GM12864 (cell line): ENCODE measurements at places on chromosomes 5 and 9.
A peak's percentile ranks its signal among the peaks of the same experiment; 100 is the strongest.

- DNase-seq, result no peak
These were observed 15.6 kb downstream of the FAM219A start for GRCh38 chr9:34442770-34443169.

GRCh38 chr5:175457466-175457865 is 13.5 kb upstream of the DRD1 start:
- peak; percentile 24 for DNase-seq

DNA sequence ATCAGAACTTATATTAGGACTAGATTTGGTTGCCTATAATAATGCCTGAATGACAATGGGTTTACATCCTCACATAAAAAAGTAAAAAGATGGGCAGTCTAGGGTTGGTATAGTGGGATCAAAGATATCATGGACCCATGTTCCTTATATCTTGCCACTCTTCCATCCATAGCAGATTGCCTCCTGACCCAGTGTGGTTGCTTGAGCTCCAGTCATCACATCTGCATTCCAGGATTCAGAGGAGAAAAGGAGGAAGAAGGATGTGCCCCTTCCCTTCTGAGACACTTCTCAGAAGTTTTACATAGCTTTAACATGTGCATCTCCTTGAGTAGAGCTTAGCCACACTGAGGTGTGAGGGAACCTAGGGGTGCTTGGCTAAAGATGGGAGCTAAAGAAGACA is 22.9 kb downstream of the RALGPS1 start:
- no peak for DNase-seq

DNA sequence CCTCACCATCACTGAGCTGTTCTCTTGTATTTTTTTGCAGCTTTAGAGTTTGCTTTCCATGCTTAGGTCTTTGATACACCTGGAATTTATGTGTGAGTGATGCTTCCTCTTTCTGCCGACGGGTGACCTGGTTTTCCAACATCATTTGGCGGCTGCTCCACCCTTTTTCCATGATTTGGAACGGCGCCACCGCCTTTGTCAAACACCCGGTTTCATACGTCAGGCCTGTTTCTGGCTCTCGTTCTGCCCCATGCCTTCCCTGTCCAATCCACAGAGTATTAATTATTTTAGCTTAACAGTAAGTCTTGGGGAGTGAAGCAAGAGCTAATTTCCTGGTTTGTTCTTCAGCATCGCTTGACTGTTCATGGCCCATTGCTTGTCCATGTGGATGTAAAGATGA is 30.2 kb downstream of the CACNA1B start:
- DNase-seq, result no peak

GRCh38 chr9:129467739-129468666 is 152.9 kb downstream of the C9orf50 start:
- DNase-seq, result no peak

- no peak for DNase-seq
These were observed 427.4 kb downstream of the CTNND2 start for GRCh38 chr5:11476866-11477265.

- no peak for DNase-seq
These were observed 2295.1 kb upstream of the WWC1 start for GRCh38 chr5:165996201-165996875.
